NCI-H2081 (cell line): ENCODE measurements at places on chromosomes 5 and 9.

DNA sequence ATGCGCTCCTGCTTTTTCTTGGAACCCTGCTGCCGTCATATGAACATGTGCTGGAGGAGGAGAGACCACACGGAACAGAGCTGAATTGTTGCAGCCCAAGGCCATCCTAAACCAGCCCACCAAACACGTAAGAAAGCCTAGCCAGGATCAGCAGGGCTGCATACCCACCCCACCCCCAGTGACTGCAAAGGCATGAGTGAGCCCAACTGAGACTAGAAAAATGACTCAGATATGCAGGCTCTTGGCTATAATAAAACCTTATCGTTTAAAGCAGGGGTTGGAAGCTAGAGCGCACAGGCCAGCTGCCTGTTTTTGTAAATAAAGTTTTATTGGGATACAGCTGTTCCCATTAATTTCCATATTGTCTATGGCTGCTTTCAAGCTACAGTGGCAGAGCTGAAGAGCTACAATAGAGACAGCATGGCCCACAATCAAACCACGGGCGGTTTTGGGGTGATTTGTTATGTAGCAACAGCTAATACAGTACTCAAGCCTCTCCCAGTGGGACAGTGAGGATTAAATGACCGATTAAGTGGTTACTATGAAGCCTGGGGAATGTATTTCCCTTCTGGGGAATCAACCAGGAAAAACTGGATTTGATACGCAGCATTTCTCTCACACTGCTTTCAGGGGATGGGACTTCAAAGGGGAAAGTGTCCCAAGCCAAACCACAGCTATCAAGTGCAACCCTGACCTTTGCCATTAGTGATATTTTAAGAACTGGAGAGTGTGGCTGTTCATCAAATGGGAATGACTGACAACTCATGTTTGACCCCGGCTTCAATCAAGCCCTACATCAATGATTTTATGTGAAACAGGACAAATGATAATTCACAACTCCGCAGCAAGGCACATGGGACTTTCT, 6.3 kb downstream of the SHB start:
- DNase-seq, result no peak

- DNase-seq, result no peak
Measured at GRCh38 chr5:3709717-3710348, 114.2 kb downstream of the IRX1 start.

- no peak for DNase-seq
Measured at GRCh38 chr5:77843570-77844372, 67.6 kb upstream of the TBCA start.

DNA sequence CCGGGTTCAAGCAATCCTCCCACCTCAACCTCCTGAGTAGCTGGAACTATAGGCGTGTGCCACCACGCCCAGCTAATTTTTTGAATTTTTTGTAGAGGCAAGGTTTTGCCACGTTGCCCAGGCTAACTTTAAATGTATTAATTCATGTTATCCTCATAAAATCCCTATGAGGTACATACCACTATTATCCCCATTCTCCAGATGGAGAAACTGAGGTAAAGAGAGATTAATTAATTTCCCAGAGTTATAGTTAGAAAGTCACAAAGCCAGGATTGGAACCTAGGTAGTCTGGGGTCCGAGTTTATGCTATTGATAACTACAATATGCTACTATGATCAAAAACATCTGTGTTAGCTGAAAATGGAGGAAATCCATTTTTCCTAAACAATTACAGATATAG, 31.9 kb upstream of the GOLPH3 start:
- no peak for DNase-seq

GRCh38 chr5:14516901-14517300, 64.7 kb upstream of the OTULINL start:
- DNase-seq, result no peak

DNA sequence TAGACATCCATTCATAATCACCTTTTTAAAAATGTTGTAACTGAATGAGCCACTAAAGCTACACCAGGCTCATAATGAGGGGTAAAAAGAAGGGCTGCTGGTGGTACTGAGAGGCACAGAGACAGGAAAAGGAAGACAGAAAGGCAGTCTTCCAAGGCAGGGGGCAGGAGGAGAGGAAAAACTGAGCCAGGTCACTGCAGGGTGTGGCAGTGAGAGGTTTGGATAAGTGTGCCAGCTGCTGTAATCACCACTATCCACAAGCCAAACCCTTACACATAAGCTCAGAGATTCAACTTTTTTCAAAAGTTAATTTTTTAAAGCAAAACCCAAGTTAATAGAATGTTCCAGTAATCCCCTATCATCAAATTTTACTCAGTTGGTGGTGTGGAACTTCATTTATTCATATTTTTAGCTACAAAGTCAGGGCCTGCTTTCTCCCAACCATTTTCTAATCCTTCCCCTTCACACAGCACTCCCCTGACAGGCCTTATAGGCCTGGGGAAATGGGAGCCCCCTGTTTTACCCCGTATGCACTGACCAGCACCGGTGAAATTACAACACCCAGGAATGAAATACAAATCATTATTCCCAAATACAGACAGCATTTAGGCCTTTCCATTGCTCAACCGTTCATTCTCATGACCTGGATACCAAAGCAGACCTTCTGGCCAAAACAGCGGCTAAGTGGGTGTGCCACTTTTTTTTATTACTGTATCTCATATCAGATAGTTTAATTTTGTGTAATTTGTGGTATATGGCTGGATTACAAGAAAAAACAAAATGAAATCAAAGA, 76.3 kb downstream of the EFNA5 start:
- no peak for DNase-seq

DNA sequence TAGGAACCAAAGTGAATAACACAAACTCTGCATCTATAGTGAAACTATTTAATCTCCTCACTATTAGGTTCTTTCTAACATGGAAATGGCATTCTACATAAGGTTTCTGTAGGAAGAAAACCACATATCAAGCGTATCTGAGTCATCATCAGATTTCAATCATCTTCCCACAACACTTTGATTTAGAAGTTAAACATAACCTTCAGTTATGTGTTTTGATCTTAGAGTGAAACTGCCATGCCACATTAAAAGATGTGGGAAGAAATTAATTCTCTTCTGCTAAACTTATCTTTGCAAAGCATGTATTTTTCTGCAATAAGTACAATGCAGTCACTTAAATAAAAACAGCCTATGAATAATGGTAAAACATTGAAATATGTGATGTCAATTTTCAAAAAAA, 55.0 kb downstream of the MEF2C start:
- DNase-seq, result no peak

DNA sequence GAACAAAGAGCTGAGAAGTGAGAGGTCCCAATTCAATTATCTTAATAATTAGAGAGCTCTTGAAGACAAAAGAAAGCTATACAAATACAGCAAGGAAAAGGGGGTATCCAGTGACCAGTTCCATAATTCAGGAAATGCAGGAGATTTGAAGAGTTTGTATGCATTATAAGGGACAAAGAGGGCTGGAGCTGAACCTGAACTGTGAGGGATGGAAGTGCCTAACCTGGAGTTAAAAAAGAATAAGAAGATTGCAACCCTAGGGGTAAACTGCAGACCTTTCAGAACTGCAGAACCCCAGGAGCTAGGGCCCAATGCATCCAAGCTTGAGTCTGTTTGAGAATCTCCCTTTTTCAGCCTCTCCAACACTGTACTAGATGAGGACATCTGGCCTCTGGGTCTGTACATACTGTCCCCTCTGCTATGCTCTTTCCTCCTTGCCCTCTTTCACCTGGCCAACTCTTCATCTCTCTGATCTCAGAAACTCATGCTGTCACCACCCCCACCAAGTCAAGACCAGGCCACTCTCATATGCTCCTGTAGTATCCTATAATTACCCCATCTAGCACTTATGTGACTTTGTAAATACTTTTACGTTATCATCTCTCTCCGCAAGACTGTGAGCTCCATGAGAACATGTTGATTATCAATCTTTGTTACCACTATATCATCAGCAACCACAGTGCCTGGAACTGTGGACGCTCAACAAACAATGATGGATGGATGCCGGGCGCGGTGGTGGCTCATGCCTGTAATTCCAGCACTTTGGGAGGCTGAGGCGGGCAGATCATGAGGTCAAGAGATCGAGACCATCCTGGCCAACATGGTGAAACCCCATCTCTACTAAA, 6.6 kb upstream of the PRKACG start:
- no peak for DNase-seq

DNA sequence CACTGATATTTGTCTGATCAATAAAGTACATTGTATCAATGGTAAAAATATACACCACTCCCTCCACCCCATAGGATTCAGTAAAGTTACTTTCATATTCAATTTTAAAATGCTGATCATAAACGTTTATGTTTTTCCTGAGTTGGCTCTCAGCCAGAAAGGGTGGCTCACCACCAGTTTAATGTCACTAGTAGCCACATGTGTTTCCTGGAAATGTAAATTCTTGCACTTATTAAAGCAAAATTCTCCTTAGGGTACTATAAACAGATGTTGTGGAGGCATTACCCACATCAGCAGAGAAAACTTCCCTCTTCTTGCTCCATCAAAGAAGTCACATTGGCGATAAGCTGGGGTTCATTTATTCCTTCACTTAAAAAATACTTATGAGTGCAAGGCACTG, 210.3 kb downstream of the SREK1 start:
- DNase-seq, result no peak

DNA sequence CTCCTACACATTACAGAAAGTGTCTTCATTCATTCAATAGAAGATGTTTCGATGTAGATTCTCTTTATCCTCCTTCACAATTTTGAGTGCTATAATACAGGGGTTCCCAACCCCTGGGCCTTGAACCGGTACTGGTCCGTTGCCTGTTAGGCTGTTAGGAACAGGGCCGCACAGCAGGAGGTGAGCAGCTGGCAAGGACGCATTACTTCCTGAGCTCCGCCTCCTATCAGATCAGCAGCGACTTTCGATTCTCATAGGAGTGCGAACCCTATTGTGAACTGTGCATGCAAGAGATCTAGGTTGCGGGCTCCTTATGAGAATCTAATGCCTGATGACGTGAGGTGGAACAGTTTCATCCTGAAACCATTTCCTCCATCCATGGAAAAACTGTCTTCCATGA, 153.0 kb upstream of the SMC2 start:
- DNase-seq, result no peak

DNA sequence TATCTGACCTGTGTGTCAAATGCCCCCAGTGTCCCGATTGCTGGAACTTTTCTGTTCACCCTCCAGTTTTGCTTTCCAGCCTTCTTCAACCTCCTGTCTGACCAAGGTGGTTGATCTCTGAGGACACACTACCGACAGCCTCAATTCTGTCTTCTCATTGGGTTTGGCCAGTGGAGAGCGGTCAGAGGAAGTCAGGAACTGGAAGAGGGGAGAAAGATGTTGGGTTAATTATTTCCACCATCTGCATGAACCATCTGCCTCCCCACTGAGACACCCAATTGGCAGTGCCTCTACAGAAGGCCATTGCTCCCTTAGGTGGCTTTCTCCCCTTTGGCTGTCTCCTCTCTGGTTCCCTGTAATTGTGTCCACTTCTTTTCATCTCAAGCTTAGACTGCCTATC, 154.3 kb upstream of the RAI14 start:
- DNase-seq, result no peak

GRCh38 chr5:176596689-176597416, 13.1 kb downstream of the GPRIN1 start:
- no peak for DNase-seq

- no peak for DNase-seq
Measured at GRCh38 chr9:99056886-99057664, 47.8 kb upstream of the TGFBR1 start.

DNA sequence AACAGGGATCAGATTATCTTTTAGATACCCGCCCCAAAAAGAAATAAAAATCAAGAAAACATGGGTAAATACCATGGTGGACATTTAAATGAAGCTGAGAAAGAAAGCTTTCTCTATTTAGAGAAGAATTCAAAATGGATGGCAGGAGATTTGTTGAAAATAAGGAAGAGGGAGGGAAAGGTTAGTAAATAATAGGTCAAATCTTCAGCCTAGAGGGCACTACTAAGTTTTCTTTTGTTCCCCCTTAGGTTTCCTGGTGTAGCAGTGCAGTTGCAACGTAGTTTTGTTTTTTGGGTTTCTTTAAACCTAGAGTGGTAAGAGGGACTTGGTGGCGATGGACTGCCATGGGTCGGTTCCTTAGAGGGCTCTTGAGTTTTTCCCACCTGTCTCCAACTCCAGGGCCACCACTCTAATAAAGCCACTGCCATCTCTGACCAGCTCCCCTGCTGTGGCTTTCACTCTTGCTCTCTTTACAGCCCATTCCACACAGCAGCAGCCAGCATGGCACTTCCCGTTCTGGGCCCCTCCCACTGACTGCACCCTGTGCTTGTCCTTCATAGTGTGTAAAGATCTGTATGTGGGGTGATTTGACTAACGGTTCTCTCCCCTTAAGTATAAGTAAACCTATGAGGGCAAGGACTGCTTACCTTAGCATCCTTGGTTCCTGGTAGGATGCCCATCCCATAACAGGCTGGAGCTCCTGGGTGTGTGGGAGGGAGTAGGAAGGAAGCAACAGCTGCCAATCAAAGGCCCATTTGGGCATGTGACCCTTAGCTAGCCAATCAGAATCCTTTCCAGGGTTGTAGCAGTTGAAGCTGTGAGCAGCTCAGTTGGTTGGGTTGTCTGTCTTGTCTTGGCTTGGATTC, 118.3 kb downstream of the SLC1A3 start:
- DNase-seq, result no peak

DNA sequence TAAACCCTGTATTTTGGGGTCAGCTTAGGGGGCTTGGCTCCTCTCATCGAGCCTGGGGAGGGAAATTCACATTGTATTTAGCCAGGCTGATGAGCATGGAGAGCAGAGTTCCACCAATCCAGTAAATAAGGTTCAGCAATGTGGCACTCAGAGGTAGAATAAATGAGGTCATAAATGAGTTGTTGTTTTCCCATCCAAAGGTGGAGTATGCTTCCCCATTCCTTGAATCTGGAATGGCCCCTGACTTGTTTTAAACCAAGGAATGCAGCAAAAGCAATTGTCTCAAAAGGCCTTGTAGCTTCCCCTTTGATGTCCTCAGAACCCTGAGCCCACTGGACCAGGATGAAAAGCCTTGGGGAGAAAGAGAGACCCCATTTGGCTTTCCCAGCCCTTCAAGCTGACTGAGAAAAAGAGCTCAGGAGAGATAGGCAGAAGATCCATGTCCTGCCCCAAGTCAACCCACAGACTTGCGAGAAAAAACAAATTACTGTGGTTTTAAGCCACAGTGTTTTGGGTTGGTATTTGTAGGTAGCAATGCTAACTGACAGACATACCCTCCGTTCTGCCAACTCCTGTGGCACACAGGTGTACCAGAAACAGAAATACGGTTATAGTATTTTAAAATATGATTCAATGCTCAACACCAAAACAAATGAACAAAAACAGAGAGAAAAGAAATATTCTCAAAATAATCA, 566.0 kb upstream of the DMAC1 start:
- DNase-seq, result no peak

DNA sequence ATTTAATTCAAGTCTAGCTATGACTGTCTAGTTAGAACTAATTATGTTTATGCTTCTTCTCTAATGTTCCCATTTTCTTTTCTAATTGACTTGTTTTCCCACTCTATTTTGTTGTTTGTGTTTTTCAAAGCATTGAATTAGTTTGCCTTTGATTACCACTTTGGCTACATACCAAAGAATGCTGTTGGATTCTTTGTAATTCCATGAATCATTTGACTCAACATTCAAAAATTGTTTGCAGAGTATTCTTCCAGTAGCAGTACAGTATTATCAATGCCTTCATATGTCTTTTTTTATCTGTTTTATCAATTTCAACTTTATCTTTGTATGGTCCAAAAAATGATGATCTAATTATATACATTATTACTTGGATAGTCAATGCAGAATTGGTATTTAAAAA, 288.7 kb downstream of the RFX3 start:
- DNase-seq, result no peak

GRCh38 chr5:79295029-79295428, 59.1 kb downstream of the JMY start:
- DNase-seq, result no peak

GRCh38 chr5:71973563-71973962, 133.7 kb upstream of the MAP1B start:
- no peak for DNase-seq

GRCh38 chr9:95551406-95551805, 34.6 kb upstream of the PTCH1 start:
- DNase-seq, result no peak
